ENCODE measurements at places on chromosomes 6 and 20.

DNA sequence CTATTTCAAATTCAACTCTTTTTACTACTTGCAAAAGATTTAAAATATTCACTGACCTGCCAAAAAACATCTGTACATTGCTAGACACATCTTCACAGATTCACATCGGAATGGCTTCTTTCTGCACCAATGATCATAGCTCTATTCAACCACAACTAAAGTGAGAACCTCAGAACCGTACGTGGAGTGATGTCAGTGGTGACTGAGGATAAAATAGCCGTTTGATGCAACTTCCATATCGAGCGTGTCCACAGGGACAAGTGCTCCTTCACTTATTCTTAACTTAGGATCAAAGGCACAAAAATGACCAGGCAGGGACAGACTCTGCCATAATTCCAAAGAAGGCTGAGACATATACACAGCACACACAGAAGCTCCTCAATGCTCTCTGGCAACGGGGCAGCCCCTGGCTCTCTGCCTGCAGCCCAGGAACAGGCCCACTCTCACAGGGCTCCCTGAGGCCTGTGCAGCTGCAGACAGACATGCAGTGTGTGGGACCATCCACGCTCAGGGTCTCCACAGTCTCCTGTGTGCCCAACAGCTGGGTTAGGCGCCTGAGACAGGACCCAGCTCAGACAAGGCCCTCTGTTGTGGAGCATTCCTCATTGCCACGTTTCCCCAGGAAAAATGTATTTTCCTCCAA is 22.8 kb downstream of the FYN start:
- DNase-seq: no peak

GRCh38 chr6:35735452-35735851 is 1.4 kb upstream of the ARMC12 start:
- DNase-seq: no peak

- no peak for DNase-seq
Observed at GRCh38 chr6:121437851-121438651, 2.6 kb downstream of the GJA1 start.

GRCh38 chr6:91852252-91852651 is 1265.4 kb upstream of the MAP3K7 start:
- DNase-seq: no peak

GRCh38 chr20:53227523-53227922 is 255.4 kb downstream of the TSHZ2 start:
- DNase-seq: no peak

GRCh38 chr6:112204350-112204706 is 50.0 kb downstream of the LAMA4 start:
- no peak for DNase-seq

DNA sequence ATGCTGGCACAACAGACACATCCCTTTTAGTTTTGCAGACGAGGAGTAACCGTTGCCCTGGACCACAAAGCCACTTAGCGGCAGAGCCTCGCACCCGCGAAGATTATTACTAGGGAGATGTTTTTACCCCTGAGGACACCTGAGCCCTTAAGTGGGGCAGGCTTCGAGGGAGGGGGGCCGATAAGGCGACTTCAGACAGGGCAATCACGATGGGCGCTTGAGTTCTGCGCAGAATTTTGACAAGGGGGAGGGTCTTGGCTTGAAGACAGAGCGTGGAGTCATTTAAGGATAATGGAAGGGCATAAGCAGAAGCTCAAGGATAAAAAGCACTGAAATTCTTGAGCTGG is 650 bp upstream of the TTK start:
- peak; percentile 1 for DNase-seq

DNA sequence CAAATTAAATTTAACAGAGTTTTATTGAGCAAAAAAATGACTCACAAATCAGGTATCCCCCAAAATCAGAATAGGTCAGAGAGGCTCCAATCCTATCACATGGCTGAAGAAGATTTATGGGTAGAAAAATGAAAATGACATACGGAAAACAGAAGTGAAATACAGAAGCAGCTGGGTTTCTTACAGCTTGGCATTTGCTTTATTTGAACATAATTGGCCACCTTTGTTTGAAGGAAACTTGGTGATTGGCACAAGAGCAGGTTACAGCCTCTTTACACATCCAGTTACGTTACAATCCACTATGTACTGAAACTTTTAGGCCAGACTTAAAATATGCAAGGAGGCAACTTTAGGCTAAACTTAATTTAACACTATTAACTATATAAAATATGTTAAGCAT is 11.7 kb upstream of the TREM2 start:
- no peak for DNase-seq

DNA sequence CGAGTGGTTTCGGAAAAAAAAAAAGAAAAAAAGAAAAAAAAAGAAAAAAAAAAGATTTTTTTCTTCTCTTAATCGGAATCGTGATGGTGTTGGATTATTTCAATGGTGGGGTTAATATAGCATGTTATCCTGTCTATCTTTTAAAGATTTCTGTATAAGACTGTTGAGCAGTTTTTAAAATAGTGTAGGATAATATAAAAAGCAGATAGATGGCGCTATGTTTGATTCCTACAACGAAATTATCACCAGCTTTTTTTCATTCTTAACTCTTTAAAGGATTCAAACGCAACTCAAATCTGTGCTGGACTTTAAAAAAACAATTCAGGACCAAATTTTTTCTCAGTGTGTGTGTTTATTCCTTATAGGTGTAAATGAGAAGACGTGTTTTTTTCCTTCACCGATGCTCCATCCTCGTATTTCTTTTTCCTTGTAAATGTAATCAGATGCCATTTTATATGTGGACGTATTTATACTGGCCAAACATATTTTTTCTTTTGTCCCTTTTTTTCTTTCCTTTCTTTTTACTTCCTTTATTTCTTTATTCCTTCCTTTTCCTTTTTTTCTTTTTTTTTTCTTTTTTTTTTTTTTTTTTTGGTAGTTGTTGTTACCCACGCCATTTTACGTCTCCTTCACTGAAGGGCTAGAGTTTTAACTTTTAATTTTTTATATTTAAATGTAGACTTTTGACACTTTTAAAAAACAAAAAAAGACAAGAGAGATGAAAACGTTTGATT is 3.6 kb downstream of the SOX4 start:
- no peak for DNase-seq

GRCh38 chr6:109454496-109455436 is 806 bp downstream of the MICAL1 start:
- DNase-seq: peak; percentile 31

- no peak for DNase-seq
Observed at GRCh38 chr6:113586413-113587077, 270.6 kb upstream of the MARCKS start.

GRCh38 chr6:128515550-128516513 is 4.6 kb downstream of the PTPRK start:
- no peak for DNase-seq

DNA sequence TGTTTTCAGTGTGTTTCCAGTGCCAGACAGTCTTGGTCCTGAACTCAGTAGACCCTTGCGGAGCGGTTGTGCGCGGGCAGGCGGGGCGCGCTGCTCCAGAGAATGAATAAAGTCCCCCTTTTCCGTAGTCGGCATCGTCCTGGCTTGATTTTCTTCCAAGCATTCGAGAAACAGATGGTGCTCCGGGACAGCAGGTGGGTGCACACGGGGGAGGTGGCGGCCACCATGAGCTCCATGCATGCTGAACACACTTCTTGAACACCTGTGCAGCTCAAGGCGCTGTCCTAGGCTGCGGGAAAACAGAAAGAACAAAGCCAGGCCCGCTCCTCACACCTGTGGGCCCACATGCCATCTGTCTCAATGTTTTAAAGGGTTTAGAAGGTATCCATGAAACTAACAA is 125.2 kb downstream of the TAF4 start:
- no peak for DNase-seq

DNA sequence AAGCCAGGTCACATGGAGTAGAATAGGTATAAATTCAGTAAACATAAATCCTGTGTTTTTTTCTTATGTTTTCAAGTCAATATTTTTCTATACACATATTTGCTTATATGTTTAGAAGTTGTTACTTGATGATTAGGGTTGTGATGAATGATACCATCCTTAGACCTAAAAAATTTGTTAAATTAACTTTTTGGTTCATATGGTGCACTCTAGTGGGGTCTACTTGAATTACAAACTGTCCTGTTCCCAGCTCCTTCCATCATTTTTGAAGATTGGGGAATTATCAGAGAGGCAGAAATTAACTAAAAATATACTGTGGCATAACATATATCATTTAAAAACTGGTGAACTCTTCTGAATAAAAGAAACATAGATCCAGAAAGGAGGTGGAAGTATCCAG is 48.3 kb upstream of the RIPPLY2 start:
- no peak for DNase-seq

GRCh38 chr6:167422934-167423333 is 98.0 kb downstream of the TTLL2 start:
- no peak for DNase-seq

GRCh38 chr6:99232056-99232455 is 117.4 kb downstream of the FAXC start:
- DNase-seq: no peak

DNA sequence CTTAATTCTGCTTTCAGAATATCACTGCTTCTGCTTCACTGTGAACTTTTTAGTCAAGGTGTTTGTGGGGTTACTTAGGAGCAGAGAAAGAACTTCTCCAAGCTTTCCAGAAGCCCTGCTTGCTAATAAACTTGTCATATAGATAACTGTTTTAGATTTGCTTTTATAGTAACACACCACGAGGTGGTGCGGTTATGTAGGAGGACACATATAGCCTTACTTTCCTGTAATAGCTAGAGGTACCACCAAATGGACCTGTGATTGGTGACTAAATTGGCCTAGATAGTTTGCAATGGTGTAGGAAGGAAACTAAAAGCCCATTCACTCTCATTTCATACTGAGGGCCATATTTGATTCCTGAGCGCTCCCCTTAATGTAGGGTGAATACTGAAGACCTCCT is 52.3 kb upstream of the BCLAF1 start:
- DNase-seq: no peak

DNA sequence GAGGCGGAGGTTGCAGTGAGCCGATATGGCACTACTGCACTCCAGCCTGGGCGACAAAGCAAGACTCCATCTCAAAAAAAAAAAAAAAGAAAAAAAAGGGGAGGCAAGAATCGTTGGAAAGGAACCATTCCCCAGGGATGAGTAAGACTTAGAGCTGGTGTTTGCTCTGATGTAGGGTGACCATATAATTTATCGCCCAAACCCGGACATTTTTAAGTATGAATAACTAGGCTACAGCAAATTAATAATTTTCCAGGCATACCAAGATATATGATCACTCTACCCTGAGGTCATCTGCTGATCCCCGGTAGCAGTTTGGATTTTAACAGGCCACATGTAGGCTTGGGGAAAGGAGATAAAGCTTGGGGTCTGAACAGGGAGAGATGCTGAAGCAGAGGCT is 260.9 kb downstream of the BTBD9 start:
- no peak for DNase-seq

GRCh38 chr6:154582696-154583095 is 72.2 kb upstream of the CNKSR3 start:
- no peak for DNase-seq

- no peak for DNase-seq
Observed at GRCh38 chr6:144723431-144723830, 438.3 kb downstream of the UTRN start.

DNA sequence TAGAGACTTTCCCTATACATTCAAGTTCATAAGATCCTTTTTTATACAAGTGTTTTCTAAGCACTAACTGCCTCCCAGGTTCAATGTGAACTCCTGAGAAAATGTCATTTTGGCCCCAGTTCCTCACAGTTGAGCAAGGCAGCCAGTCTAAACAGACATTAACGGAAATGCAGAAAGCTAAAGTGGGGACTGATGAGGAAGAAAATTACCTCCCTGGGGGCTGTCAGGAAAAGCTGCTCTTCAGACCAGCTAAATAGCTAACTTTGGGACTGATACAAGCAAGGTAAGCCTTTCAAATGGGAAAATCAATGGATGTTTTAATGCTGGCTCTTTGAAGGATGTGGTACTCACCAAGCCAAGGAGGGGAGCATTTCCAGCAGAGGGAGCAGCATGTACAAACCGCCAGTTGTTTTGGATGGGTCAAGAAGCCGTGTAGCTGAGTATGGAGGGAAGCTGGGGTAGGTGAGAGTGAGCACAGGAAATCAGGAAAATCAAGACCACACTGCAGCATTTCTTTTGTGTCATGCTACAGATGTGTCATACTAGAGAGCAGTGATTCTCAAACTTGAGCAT is 180.8 kb upstream of the CHD6 start:
- no peak for DNase-seq

GRCh38 chr6:155660251-155660977 is 204.8 kb upstream of the NOX3 start:
- DNase-seq: no peak

Data from stimulated activated CD4-positive, alpha-beta T cell treated with anti-CD3 and anti-CD28 coated beads, TNF-alpha, amount 100 ng/mL, for 4 hours (primary cell).